ENCODE measurements at places on chromosomes 13 and 19. TPM values are rescaled to one million over a fixed set of nuclear protein-coding genes. Genes with fewer than 3 reads are reported as not detected.

DNA sequence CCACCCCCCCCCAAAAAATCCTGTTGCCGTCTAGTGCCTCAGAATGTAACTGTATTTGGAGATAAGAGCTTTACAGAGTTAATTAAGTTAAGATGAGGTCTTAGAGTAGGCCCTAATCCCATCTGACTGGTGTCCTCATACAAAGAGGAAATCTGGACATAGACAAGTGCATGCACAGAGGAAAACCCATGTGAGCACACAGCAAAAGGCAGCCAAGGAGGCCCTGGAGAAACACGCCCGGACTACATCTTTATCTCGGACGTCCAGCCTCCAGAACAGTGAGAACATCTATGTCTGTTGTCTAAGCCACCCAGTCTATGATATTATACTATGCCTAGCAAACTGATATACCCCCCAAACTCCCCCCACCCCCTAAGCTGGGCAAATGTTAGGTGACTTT, 193.8 kb downstream of the KATNAL1 start:
- no peak for DNase-seq

DNA sequence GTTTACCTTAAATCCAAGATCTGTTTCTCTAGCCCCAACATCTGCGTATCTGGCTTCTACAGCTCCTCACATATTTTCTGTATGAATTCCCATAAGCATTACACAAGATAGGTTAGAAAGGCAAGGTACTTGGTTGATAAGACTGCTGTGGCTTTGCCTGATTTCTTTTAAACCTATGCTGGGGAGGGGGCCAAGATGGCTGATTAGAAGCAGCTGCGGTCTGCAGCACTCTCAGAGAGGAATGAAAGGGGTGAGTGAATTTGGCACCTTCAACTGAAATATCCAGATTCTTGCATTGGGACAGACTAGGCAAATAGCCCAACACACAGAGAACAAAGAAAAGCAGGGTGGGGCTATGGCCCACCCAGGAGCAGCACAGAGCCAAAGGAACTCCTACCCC, 12.2 kb upstream of the DLEU7 start:
- no peak for DNase-seq

DNA sequence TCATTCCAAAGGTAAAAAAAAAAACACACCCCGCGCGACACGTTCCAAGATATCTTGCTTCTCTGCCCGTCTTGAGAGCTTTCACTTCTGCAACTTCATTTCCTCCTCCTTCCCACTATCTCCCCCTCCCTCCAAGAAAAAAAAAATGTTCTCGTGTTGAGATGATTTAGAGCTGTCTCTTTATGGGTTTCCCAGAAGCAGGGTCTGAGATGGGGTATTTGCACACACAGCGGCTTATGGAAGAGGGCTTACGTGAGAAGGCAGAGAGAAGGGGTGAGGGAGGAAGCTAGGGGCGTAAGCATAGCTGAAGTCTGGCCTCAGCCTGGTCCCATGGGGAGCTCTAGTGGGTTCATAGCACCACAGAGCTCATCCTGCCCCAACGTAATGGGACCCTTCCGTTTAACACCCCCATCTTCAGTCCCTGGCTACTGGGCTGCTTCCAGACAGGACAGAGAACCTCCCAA, 31.3 kb upstream of the USE1 start:
- DNase-seq: no peak

The ZNF85 gene
- total RNA-seq: 10.2 TPM

DNA sequence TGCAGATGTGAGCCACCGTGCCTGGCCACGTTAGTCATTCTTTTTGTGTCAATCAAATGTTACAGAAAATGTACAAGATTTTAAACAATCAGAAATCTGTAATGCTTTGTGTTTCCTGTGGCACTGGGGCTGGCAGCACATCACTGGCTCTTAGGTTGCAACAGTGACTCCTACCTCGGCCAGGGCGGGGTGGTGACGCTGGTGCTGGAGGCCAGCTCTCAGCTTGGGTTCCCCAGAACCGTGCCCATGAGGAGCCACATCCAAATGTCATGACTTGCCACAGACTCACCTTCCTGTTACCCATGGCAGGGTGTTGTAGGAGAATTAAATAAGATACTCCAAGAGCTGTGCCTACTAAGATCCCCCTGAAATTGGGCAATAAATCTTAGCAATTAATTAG, 161.7 kb downstream of the TEX29 start:
- no peak for DNase-seq

Measured in thoracic aorta (tissue), 2 donors.